MCF 10A (cell line): ENCODE measurements at places on chromosomes 3 and 15. TPM values are rescaled to one million over a fixed set of nuclear protein-coding genes. Genes with fewer than 3 reads are reported as not detected.
A peak's percentile ranks its signal among the peaks of the same experiment; 100 is the strongest.

GRCh38 chr15:75149867-75150709 lies 51.6 kb upstream of the C15orf39 start:
- H3K27me3 ChIP-seq, result no peaks in the 10 kb centered on the region
- no peak overlapping the region for H3K4me3 ChIP-seq
- H3K4me1 ChIP-seq, result peaks cover 12% of the 10 kb centered on the region
- H3K36me3 ChIP-seq, result no peaks in the 10 kb centered on the region
- peak overlapping the region; percentile 2 for H3K27ac ChIP-seq
- DNase-seq, result peak; percentile 78

Gene GHSR
- not detected in 2 replicates for total RNA-seq

DNA sequence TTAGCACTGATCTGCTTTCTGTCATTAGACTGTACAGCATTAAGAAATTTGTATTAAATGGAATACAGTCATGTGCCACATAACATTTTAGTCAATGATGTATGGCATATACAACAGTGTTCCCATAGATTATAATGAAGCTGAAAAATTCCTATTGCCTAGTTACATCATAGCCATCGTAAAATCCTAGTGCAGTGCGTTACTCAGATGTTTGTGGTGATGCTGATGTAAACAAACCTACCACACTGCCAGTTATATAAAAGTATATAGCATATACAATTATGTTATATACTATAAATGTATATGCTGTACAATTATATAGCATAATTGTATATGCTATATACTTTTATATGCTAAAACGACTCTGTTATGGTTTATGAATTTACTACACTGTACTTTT lies 41.7 kb downstream of the APH1B start:
- no peaks in the 10 kb centered on the region for H3K36me3 ChIP-seq
- H3K27ac ChIP-seq, result no peak overlapping the region
- DNase-seq, result no peak
- no peaks in the 10 kb centered on the region for H3K27me3 ChIP-seq
- no peak overlapping the region for H3K4me3 ChIP-seq

DNA sequence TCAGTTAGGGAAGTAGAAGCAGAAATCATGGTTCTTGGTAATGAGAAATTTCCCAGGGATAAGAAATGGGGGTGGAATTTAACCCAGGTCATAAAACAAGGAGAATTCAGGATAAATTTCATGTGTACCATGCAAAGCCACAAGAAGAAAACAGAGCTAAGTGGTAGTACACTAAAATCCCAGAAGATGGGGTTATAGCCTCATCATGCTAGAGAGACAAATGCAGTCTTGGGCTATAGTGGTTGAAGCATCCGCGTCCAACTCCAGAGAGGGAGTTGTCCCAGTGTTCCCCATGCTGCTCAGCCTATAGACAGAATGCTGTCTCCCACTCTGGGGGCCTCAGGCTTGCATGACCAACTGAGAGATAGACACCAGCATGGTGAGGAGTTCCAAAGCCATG lies 36.2 kb upstream of the CLRN1 start:
- H3K4me3 ChIP-seq, result no peak overlapping the region
- H3K27me3 ChIP-seq, result no peaks in the 10 kb centered on the region
- DNase-seq, result peak; percentile 27
- H3K36me3 ChIP-seq, result no peaks in the 10 kb centered on the region
- H3K4me1 ChIP-seq, result peaks cover under 1% of the 10 kb centered on the region

DNA sequence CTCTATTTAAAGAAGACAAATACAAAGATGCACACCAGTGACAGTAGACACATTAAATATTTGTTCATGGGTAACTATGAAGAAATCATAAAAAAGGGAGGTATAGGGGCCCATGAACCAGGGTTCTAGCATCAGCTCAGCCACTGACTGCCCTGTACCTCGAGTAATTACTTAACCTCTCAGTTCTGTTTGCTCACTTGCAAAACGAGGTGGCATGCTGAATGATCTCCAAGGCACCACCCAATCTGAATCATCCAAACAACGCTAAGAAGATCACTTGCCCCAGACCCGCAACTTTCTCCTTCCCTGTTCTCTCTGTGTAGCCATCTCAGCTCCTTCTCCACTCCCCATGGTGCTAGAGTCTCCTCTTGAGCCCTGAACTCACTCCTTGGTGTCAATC lies 374.7 kb downstream of the VPS13C start:
- H3K27me3 ChIP-seq, result no peaks in the 10 kb centered on the region
- H3K4me1 ChIP-seq, result peaks cover 6% of the 10 kb centered on the region
- no peaks in the 10 kb centered on the region for H3K36me3 ChIP-seq
- no peak overlapping the region for H3K4me3 ChIP-seq

Gene TRPC1
- 9.2 and 15.2 TPM in 2 replicates for total RNA-seq

DNA sequence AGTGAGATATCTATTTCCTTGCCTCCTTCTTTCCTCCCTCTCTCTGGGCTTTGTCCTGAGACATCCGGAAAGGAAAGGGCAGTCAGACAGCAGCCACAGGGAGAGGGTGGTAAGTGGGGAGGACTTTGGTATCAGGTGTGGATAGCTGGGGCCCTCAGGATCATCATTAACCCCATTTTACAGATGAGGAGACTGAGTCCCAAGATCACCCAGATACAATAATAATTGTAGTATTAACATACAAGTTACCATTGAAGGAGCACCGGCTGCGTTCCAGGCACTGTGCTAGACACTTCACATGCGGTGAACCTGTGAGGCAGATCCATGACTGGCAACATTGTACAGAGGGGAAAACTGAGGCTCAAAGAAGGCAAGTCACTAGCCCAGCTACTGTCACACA lies 15.2 kb upstream of the LINGO1 start:
- no peak overlapping the region for H3K27ac ChIP-seq
- no peak for DNase-seq
- peaks cover 35% of the 10 kb centered on the region for H3K27me3 ChIP-seq
- no peaks in the 10 kb centered on the region for H3K36me3 ChIP-seq

- H3K27ac ChIP-seq, result peak overlapping the region; percentile 98
- no peaks in the 10 kb centered on the region for H3K27me3 ChIP-seq
- no peak for DNase-seq
- H3K36me3 ChIP-seq, result peaks cover 57% of the 10 kb centered on the region
Measured at GRCh38 chr3:9891072-9891622, 737 bp downstream of the JAGN1 start.

GRCh38 chr3:134858441-134859035 lies 63.5 kb downstream of the EPHB1 start:
- no peaks in the 10 kb centered on the region for H3K4me1 ChIP-seq
- H3K4me3 ChIP-seq, result no peak overlapping the region
- DNase-seq, result no peak
- H3K27ac ChIP-seq, result no peak overlapping the region
- no peaks in the 10 kb centered on the region for H3K36me3 ChIP-seq

- H3K36me3 ChIP-seq, result peaks cover 7% of the 10 kb centered on the region
- no peaks in the 10 kb centered on the region for H3K27me3 ChIP-seq
- DNase-seq, result peak; percentile 83
- H3K27ac ChIP-seq, result peak overlapping the region; percentile 61
- no peak overlapping the region for H3K4me3 ChIP-seq
Measured at GRCh38 chr15:45157974-45158373, 28.2 kb downstream of the DUOX1 start.

DNA sequence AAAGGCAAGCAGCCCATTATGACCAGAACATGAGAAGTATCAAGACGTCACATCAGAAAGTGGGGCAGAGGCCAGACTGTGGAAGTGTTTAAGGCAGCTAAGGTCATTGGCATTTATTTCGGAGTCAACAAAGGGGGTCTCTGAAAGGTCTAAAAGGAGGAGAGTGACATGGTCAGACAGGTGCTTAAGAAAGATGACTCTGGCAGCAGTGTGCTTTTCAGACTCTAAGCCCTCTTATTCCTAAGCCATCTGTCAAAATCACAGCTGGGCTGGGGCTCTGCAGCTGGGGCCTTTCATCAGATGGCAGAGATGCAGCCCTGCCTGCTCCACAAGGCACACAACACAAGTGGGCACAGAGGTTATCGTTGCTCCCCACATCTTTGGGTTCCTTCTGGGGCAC lies 14.0 kb downstream of the FBXL22 start:
- H3K27ac ChIP-seq, result no peak overlapping the region
- H3K36me3 ChIP-seq, result peaks cover 15% of the 10 kb centered on the region
- no peaks in the 10 kb centered on the region for H3K27me3 ChIP-seq
- H3K4me1 ChIP-seq, result peaks cover 7% of the 10 kb centered on the region

- H3K27ac ChIP-seq, result peak overlapping the region; percentile 67
- peak; percentile 84 for DNase-seq
Measured at GRCh38 chr15:83848315-83849050, 194.6 kb downstream of the ADAMTSL3 start.

GRCh38 chr3:127691489-127691888 lies 18.7 kb downstream of the ABTB1 start:
- peaks cover 4% of the 10 kb centered on the region for H3K36me3 ChIP-seq
- H3K4me3 ChIP-seq, result no peak overlapping the region
- no peak for DNase-seq
- H3K27me3 ChIP-seq, result no peaks in the 10 kb centered on the region
- H3K4me1 ChIP-seq, result peaks cover 5% of the 10 kb centered on the region

DNA sequence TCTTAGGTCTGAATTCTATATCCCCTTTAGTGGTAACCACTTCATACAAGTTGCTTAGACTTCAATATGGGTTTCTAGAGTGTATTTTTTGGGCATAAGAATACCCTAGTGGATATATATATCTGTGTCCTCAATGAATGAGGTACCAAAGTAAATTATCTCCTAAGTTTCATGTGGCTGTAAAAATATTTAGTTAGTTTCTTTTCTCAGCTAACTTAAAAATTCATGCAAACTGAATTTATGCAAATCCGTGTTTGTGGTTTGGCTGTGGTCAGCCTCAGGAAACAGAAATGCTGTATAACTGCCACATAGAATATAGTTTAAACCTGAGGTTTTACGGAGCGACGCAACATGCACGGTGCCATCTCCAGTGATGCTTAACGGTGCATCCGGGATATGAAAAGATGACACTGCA lies 80.3 kb downstream of the PEX5L start:
- H3K27me3 ChIP-seq, result no peaks in the 10 kb centered on the region
- DNase-seq, result no peak
- H3K27ac ChIP-seq, result no peak overlapping the region
- H3K36me3 ChIP-seq, result no peaks in the 10 kb centered on the region
- H3K4me1 ChIP-seq, result peaks cover 5% of the 10 kb centered on the region
- H3K4me3 ChIP-seq, result no peak overlapping the region

Gene ISL2
- total RNA-seq, result not detected in 2 replicates

Gene PCBP4
- 26.4 TPM in 2 replicates for total RNA-seq

DNA sequence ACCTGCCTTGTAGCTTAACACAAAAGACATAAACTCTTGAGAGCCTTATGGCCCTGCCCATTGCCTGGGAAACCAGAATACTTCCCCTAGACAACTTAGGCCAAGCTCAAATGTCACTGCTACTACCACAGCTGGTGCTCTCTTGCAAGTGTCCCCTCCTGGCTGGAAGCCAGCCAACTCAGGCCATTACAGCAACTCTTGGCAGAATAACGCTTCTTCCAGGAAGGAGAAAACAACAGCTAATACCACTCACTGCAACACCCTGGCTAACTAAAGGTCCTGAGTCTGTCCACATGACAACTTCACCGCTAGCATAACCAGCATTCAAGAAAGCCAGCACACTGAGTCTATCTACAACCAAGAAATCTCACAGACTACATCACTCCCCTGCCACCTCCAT lies 5.1 kb upstream of the B4GALT4 start:
- no peaks in the 10 kb centered on the region for H3K4me1 ChIP-seq
- no peaks in the 10 kb centered on the region for H3K27me3 ChIP-seq
- no peak for DNase-seq
- no peak overlapping the region for H3K4me3 ChIP-seq
- no peaks in the 10 kb centered on the region for H3K36me3 ChIP-seq

Gene GREM1
- total RNA-seq, result not detected in 2 replicates

GRCh38 chr3:58164199-58164879 lies 46.4 kb downstream of the DNASE1L3 start:
- peaks cover 27% of the 10 kb centered on the region for H3K4me1 ChIP-seq
- peaks cover 83% of the 10 kb centered on the region for H3K36me3 ChIP-seq
- DNase-seq, result peak; percentile 38
- H3K27ac ChIP-seq, result no peak overlapping the region

GRCh38 chr3:127791221-127791913 lies 30.9 kb downstream of the MGLL start:
- H3K36me3 ChIP-seq, result no peaks in the 10 kb centered on the region
- H3K27me3 ChIP-seq, result no peaks in the 10 kb centered on the region

GRCh38 chr3:3665961-3666640 lies 133.1 kb upstream of the LRRN1 start:
- peak overlapping the region; percentile 68 for H3K27ac ChIP-seq
- H3K27me3 ChIP-seq, result no peaks in the 10 kb centered on the region
- no peaks in the 10 kb centered on the region for H3K36me3 ChIP-seq
- DNase-seq, result peak; percentile 5
- no peak overlapping the region for H3K4me3 ChIP-seq

Gene PIF1
- total RNA-seq, result 8.1 and 13.4 TPM in 2 replicates

DNA sequence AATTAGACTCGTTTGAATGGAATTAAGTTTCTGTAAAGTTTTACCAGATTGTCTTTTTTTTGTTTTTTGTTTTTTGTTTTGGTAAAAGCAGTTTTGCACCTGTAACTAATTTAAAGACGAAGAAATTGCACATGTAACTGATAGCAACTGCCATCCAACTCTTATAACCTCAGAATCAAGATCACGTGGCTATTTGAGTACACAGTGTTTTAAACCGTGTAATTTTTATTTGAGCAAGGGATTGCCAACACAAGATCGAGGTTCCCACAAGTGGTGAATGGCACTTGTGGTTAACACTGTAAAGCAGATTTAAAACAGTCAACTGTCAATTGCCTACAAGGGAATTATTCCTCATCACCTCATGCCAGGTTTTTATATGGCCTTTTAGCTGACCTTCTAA lies 67.3 kb downstream of the PPARG start:
- H3K4me1 ChIP-seq, result peaks cover 25% of the 10 kb centered on the region
- no peak overlapping the region for H3K27ac ChIP-seq
- no peak overlapping the region for H3K4me3 ChIP-seq
- no peak for DNase-seq

Gene SLC25A20
- total RNA-seq, result 9.2 and 11.5 TPM in 2 replicates

DNA sequence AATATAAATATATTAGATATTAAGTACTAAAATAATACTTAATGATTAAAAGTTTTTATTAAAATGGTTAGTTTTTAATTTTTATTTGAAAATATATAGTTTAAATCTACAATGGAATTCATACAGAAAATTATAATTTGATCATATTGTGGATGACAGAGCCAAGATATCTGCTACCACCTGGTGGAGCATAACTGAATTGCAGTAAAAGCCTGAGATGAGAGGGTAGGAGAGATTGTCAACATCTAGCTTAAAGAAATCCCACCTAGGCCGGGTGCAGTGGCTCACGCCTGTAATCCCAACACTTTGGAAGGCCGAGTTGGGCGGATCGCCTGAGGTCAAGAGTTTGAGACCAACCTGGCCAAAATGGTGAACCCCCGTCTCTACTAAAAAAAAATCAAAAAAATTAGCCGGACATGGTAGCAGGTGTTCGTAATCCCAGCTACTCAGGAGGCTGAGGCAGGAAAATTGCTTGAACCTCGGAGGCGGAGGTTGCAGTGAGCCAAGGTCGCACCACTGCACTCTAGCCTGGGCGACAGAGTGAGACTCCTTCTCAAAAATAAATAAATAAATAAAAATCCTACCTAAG lies 25.1 kb upstream of the CSTA start:
- H3K27me3 ChIP-seq, result no peaks in the 10 kb centered on the region
- no peaks in the 10 kb centered on the region for H3K4me1 ChIP-seq
- DNase-seq, result peak; percentile 55
- no peak overlapping the region for H3K4me3 ChIP-seq
- no peak overlapping the region for H3K27ac ChIP-seq

- no peaks in the 10 kb centered on the region for H3K4me1 ChIP-seq
- no peak overlapping the region for H3K4me3 ChIP-seq
- no peaks in the 10 kb centered on the region for H3K36me3 ChIP-seq
- H3K27me3 ChIP-seq, result no peaks in the 10 kb centered on the region
- DNase-seq, result no peak
Measured at GRCh38 chr3:24428481-24428880, 66.2 kb downstream of the THRB start.

Gene C3orf62
- 8.1 and 9.4 TPM in 2 replicates for total RNA-seq
